ENCODE measurements at places on chromosomes 3 and 15.

GRCh38 chr3:128917291-128917690 is 37.9 kb downstream of the ACAD9 start:
- H3K4me1 ChIP-seq = peaks cover 5% of the 10 kb centered on the region
- peaks cover 51% of the 10 kb centered on the region for H3K36me3 ChIP-seq
- H3K27me3 ChIP-seq = no peaks in the 10 kb centered on the region
- H3K4me3 ChIP-seq = no peak overlapping the region

GRCh38 chr15:91135201-91136130 is 35.4 kb downstream of the SV2B start:
- no peak overlapping the region for H3K4me3 ChIP-seq
- H3K4me1 ChIP-seq = no peaks in the 10 kb centered on the region
- peaks cover 21% of the 10 kb centered on the region for H3K27me3 ChIP-seq
- no peak overlapping the region for H3K27ac ChIP-seq
- H3K36me3 ChIP-seq = no peaks in the 10 kb centered on the region

GRCh38 chr15:50576166-50576565 is 29.7 kb upstream of the USP50 start:
- no peak overlapping the region for H3K27ac ChIP-seq
- H3K4me3 ChIP-seq = no peak overlapping the region
- peaks cover 80% of the 10 kb centered on the region for H3K36me3 ChIP-seq

- peaks cover 37% of the 10 kb centered on the region for H3K27me3 ChIP-seq
- no peak overlapping the region for H3K27ac ChIP-seq
- no peaks in the 10 kb centered on the region for H3K36me3 ChIP-seq
- no peak for DNase-seq
- peaks cover 4% of the 10 kb centered on the region for H3K4me1 ChIP-seq
These were observed 1.6 kb downstream of the CYP11A1 start for GRCh38 chr15:74365598-74366445.

GRCh38 chr3:126835472-126836219 is 131.6 kb downstream of the CHCHD6 start:
- no peak overlapping the region for H3K27ac ChIP-seq
- H3K27me3 ChIP-seq = no peaks in the 10 kb centered on the region
- no peak for DNase-seq
- no peak overlapping the region for H3K4me3 ChIP-seq
